Breast epithelium (tissue), 4 donors: ENCODE measurements at places on chromosomes 6 and 20.

- no peak for DNase-seq
These were observed 862 bp upstream of the TFAP2C start for GRCh38 chr20:56628015-56628872.

- no peak for DNase-seq
These were observed 380.9 kb downstream of the GJA1 start for GRCh38 chr6:121816361-121816760.

GRCh38 chr6:56552187-56553130 is 90.2 kb downstream of the DST start:
- no peak for DNase-seq

- DNase-seq, result peak; percentile 36
These were observed 227.4 kb downstream of the DLL1 start for GRCh38 chr6:170063431-170063830.

GRCh38 chr20:54345301-54345724 is 130.1 kb upstream of the DOK5 start:
- no peak for DNase-seq

- no peak for DNase-seq
These were observed 36.2 kb downstream of the DCDC2 start for GRCh38 chr6:24321538-24322162.

- DNase-seq, result no peak
These were observed 90.2 kb upstream of the RIPOR2 start for GRCh38 chr6:25025919-25026301.

DNA sequence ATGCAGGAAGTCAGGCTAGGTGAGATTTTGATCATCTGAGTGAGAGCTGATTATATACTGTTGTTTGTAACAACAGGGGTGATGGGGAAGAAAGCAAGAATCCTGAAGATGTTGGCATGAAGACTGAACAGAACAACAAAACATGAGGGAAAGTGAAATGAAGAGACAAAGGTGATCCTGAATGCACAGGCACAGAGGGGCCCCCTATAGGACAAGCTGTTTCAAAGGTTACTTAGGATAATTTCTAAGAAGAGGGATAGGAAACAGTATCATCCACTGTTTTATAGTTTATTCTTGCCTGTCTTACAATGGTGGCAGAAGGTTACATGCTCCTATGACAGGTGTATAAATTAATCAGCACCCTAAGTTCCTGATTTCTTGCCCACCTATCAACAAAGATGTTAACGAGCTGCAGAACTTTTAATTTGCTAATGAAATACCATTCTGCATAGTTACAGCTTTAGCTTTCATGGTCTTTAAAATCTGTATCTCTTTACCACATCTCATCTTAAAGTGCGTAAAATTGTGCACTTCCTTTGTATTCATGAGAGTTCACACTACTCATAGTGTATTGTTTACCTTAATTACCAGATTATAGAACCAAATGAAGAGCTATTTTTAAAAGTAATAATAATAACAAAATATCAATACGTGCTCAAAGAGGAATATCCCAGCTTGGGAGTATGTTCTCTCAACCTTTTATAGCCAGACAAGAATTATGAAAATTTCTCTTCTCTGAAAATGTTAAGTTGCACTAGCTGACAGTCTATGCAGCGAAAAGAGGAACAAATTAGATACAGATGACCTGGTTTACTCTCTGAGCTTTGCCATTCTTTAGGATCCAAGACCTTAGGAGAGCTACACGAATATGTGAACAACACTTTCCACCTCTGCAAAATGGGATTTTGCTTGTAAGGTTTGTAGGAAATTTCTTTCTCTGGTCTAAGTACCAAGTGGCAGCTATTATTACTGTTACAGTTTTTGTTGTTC is 192.5 kb downstream of the EDN1 start:
- no peak for DNase-seq
